ENCODE measurements at places on chromosomes 7 and 10.

- H3K27me3 ChIP-seq = no peaks in the 10 kb centered on the region
- DNase-seq = no peak
- no peak overlapping the region for H3K4me3 ChIP-seq
- H3K36me3 ChIP-seq = no peaks in the 10 kb centered on the region
Observed at GRCh38 chr10:88260329-88261051, 322.6 kb downstream of the RNLS start.

DNA sequence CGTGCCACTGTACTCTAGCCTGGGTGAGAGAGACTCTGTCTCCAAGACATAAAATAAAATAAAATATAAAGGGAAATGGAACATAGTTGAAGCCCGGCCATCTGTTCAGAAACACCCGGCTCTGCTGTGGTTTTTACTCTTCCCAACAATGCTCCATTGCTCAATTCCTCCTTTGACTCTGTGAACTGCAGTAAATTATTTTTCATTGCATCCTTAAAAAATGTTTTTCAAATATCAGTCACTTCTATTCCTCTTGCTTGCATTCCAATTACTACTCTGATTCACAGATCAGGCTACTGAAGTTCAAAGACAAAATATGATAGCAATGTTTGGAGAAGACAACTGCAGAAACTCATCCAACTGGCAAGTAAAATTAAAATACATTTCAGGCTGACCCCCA is 983.0 kb downstream of the SORCS1 start:
- peaks cover 7% of the 10 kb centered on the region for H3K27me3 ChIP-seq
- H3K36me3 ChIP-seq = no peaks in the 10 kb centered on the region
- H3K4me3 ChIP-seq = no peak overlapping the region
- no peaks in the 10 kb centered on the region for H3K4me1 ChIP-seq

- H3K4me1 ChIP-seq = peaks cover 4% of the 10 kb centered on the region
- H3K27ac ChIP-seq = peak overlapping the region; percentile 24
- H3K27me3 ChIP-seq = no peaks in the 10 kb centered on the region
- no peak for DNase-seq
- no peak overlapping the region for H3K4me3 ChIP-seq
- no peaks in the 10 kb centered on the region for H3K36me3 ChIP-seq
Observed at GRCh38 chr10:9814285-9814864, 1203.3 kb upstream of the CELF2 start.

DNA sequence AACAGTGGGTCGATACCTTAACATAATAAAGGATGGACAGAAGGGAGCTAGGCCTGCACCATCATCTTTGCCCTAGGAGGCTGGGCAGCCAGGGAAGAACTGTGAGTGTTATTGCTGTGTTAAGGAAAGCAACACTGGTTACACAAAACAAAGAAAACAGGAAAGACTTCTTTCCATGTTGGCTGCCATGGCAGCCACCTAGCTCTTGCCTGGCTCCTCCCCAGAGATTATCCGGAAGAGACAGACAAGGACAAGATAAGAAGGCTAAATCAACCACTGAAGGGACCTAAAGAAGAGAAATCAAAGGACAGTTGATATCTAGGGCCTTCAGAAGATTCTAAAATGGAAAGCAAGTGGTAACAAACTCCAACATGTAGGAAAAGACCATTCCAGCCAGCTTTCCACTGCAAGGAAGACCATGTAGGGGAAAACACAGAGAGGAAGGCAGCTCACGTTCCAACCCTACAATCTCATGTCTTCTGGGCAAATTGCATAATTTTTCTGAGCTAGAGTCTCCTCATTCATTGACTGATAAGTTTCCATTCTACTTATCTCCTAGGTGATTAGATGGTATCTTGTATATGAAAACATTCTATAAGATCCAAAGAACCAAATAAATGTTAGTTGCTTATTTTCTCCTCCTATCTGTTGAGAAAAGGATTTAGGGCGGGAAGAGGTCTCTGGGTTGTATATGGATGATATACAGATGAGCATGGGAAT is 51.2 kb downstream of the SP8 start:
- H3K4me3 ChIP-seq = no peak overlapping the region
- no peak for DNase-seq
- H3K27ac ChIP-seq = no peak overlapping the region
- H3K36me3 ChIP-seq = no peaks in the 10 kb centered on the region
